Activated naive CD8-positive, alpha-beta T cell treated with anti-CD3 and anti-CD28 coated beads for 36 hours (primary cell): ENCODE measurements at places on chromosomes 3 and 15. TPM values are rescaled to one million over a fixed set of nuclear protein-coding genes. Genes with fewer than 3 reads are reported as not detected.
A peak's percentile ranks its signal among the peaks of the same experiment; 100 is the strongest.

The C3orf22 gene
- not detected for total RNA-seq

The TOPBP1 gene
- total RNA-seq: 84.4 TPM

- DNase-seq: no peak
- no peak overlapping the region for H3K27ac ChIP-seq
- peaks cover under 1% of the 10 kb centered on the region for H3K36me3 ChIP-seq
- H3K27me3 ChIP-seq: no peaks in the 10 kb centered on the region
- H3K4me1 ChIP-seq: peaks cover 14% of the 10 kb centered on the region
- no peak overlapping the region for H3K4me3 ChIP-seq
Observed at GRCh38 chr3:30073622-30074021, 532.8 kb upstream of the TGFBR2 start.

- no peaks in the 10 kb centered on the region for H3K36me3 ChIP-seq
- DNase-seq: no peak
- H3K4me3 ChIP-seq: no peak overlapping the region
Observed at GRCh38 chr15:35071106-35071505, 14.0 kb downstream of the NANOGP8 start.

- no peaks in the 10 kb centered on the region for H3K36me3 ChIP-seq
- DNase-seq: no peak
- no peaks in the 10 kb centered on the region for H3K27me3 ChIP-seq
- peak overlapping the region; percentile 68 for H3K4me3 ChIP-seq
- H3K4me1 ChIP-seq: peaks cover 37% of the 10 kb centered on the region
Observed at GRCh38 chr3:122100591-122101463, 45.7 kb downstream of the CD86 start.

DNA sequence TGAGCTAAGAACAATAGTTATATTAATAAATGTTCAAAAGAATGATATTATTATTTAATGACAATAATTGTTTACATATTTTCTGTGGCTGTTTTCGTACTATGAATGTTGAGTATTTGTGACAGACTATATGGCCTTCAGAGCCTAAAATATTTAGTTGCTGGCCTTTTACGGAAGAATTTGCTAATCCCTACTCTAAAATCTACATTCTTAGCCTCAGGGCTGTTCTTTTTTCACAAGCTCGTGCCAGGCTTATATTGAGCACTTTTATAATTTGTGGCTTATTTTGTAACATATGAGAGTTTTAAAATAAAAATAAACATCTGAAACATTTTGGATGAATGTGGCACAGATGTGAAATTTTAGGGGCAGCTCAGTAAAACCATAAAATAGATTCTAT, 79.9 kb downstream of the KCNH8 start:
- no peaks in the 10 kb centered on the region for H3K36me3 ChIP-seq
- H3K27me3 ChIP-seq: no peaks in the 10 kb centered on the region
- no peaks in the 10 kb centered on the region for H3K4me1 ChIP-seq
- no peak overlapping the region for H3K27ac ChIP-seq
- no peak for DNase-seq

The PLA2G4D gene
- total RNA-seq: not detected

The RTF1 gene
- total RNA-seq: 30.3 TPM

DNA sequence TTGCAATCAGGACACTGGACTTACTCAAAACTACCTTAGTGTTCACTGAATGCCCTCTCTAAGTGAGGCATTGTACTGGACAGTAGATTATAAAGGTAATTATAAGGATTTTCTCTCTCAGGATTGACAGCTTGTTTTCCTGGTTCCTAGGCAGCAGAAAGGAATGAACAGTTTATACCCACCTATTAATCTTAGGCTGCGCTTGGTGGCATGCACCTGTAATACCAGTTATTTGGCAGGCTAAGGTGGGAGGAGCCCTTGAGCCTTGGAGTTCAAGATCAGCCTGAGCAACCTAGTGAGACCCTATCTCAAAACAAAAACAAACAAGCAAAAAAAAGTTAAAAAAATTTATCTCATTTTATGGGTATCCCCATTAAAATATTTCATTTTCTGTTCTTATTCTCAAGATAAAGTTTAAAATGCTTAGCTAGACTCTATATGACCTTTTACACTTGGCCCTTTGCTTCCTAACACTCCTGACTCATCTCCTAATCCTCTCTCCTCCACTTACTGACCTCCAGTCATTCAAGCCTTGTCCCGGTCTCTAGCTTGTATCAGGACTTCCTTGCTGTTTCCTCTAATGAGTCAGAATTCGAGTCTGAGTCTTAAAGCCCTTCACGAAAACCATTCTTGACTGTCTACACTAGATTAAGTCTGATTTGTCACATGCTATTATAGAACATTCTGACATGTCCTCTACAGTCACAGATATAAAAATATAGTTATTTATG, 348.6 kb downstream of the NLGN1 start:
- H3K27ac ChIP-seq: no peak overlapping the region
- H3K27me3 ChIP-seq: no peaks in the 10 kb centered on the region
- no peak overlapping the region for H3K4me3 ChIP-seq
- no peaks in the 10 kb centered on the region for H3K36me3 ChIP-seq

- H3K4me1 ChIP-seq: peaks cover 2% of the 10 kb centered on the region
- no peaks in the 10 kb centered on the region for H3K36me3 ChIP-seq
- no peak overlapping the region for H3K4me3 ChIP-seq
- no peak overlapping the region for H3K27ac ChIP-seq
Observed at GRCh38 chr15:70658641-70659040, 104.7 kb downstream of the UACA start.
